T-helper 17 cell (primary cell): ENCODE measurements at places on chromosomes 11 and 22.

DNA sequence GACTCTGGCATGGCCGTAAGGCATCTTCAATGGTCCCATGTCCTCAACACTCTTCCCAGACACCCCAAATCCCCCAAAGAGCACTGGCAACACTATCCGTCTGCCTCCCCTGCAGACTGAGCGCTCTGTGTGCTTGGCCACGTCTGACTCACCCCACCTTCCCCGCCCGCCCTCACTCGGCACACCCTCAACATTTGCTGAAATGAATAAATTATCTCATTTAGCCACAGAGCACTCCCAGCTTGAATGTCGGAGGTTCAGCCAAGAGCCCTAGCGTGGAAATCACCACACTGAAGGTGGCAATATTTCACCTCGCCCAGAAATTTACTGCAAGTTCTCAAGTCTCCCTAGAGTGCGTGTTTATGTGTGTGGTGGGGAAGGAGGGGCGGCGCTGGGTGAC is 46.6 kb upstream of the TCF20 start:
- peaks cover 2% of the 10 kb centered on the region for H3K36me3 ChIP-seq
- no peak overlapping the region for H3K27ac ChIP-seq
- no peak for DNase-seq
- H3K4me1 ChIP-seq, result peaks cover 26% of the 10 kb centered on the region
- H3K4me3 ChIP-seq, result no peak overlapping the region

DNA sequence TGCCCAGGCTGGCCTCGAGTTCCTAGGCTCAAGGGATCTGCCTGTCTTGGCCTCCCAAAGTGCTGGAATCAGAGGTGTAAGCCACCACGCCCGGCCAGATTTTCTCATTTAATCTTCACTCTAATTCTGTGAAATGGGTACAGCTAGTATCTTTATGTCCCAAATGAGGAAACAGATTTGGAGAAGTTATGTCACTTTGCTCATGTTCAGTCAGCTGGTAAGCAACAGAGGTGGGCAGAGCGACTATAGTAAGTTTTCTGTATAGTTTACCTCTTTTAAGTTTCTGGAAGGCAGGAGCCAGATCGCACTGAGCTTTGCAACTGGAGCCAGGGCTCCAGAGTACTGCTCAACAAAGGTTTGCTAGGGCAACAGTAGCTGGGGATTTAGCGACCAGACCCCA is 33.2 kb downstream of the RCOR2 start:
- H3K4me3 ChIP-seq, result no peak overlapping the region
- no peaks in the 10 kb centered on the region for H3K27me3 ChIP-seq
- no peaks in the 10 kb centered on the region for H3K36me3 ChIP-seq
- DNase-seq, result no peak
- H3K4me1 ChIP-seq, result peaks cover 58% of the 10 kb centered on the region
- peak overlapping the region; percentile 61 for H3K27ac ChIP-seq

DNA sequence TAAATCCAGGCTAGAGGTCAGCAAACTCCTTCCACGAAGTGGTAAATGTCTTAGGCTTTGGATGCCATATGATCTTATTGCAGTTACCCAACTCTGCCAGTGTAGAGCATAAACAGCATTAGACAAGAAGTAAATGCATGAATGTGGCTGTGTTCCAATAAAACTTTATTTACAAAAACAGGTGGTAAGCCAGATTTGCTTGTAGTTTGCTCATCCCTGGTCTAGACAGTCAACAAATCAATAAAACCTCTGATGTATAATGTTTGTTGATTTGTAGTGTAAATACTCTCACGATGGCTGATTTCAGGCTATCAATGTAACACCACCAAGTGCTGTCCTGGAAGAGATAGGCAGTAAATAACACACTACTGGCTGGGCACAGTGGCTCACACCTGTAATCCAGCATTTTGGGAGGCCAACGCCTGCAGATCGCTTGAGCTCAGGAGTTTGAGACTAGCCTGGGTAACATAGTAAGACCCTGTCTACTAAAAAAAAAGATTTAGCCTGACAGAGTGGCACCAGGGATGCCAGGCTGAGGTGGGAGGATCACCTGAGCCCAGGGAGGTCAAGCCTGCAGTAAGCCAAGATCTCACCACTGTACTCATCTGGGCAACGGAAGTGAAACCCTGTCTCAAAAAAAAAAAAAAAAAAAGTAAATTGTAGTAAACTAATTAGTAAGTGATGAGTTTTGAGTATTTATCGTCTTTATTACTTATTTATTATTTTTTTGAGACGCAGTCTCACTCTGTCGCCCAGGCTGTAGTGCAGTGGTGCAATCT is 6.9 kb upstream of the CATSPER1 start:
- H3K4me3 ChIP-seq, result no peak overlapping the region
- no peak overlapping the region for H3K27ac ChIP-seq
- H3K27me3 ChIP-seq, result peaks cover 20% of the 10 kb centered on the region
- DNase-seq, result no peak

DNA sequence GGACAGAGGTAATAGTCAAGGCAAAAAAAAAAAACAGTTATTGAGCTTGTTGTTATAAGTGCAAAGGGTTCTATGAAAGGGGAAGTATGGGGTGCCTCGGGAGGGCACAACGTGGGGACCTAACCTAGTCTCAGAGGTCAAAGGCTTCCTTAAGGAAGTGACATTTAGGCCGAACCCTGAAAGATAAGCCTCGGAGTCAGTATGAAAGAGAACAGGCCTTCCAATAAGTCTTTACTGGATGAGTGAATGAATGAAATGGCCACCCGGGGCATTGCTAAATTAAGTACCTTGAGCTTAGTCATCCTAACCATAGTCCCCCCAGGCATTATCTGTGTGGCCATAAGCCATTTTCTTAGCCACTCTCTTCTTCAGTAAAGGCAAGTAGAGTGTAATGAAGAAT is 19.7 kb downstream of the FLI1 start:
- H3K27ac ChIP-seq, result peak overlapping the region; percentile 99
- peaks cover 83% of the 10 kb centered on the region for H3K4me1 ChIP-seq
- no peak for DNase-seq
- H3K36me3 ChIP-seq, result no peaks in the 10 kb centered on the region
- H3K27me3 ChIP-seq, result no peaks in the 10 kb centered on the region

DNA sequence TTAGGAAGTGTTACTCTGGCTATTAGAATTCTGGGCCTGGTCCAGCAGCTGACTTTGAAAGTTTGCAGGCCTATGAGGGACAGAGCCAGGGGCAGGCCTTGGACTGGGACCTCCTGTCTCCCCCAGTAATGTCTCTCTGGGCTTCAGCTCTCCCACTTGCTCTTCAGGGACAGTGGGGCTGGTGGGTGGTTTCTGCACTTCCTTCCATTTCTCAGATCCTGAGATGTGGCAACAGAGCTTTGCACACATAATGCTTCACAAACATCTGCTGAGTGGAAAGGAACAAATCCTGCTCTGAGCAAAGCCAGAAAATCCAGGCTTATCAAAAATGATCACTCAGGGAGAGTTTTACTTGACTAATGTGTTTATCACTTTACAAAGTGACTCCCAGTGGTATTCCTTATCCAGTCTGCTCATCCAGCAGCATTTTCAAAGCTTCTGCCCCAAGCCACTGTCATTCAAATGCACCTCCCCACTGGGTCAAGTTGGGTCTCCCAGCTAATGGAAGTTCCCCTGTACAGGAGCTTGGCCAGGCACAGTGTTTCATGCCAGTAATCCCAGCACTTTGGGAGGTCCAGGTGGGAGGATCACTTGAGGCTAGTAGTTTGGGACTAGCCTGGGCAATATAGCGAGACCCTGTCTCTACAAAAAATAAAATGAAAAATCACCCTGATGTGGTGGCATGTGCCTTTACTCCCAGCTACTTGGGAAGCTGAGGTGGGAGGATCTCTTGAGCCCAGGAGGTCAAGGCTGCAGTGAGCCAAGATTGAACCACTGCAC is 13.5 kb upstream of the OSBP2 start:
- H3K4me3 ChIP-seq, result no peak overlapping the region
- peaks cover 38% of the 10 kb centered on the region for H3K27me3 ChIP-seq
- no peaks in the 10 kb centered on the region for H3K36me3 ChIP-seq
- peaks cover 5% of the 10 kb centered on the region for H3K4me1 ChIP-seq

- no peak overlapping the region for H3K4me3 ChIP-seq
- peaks cover 6% of the 10 kb centered on the region for H3K36me3 ChIP-seq
- no peak for DNase-seq
- no peak overlapping the region for H3K27ac ChIP-seq
Observed at GRCh38 chr22:38966380-38966702, 8.9 kb downstream of the APOBEC3A start.

- H3K27me3 ChIP-seq, result peaks cover 29% of the 10 kb centered on the region
- no peak overlapping the region for H3K27ac ChIP-seq
- H3K4me3 ChIP-seq, result no peak overlapping the region
- H3K4me1 ChIP-seq, result peaks cover 7% of the 10 kb centered on the region
Observed at GRCh38 chr22:46525389-46526243, 11.8 kb downstream of the CELSR1 start.

DNA sequence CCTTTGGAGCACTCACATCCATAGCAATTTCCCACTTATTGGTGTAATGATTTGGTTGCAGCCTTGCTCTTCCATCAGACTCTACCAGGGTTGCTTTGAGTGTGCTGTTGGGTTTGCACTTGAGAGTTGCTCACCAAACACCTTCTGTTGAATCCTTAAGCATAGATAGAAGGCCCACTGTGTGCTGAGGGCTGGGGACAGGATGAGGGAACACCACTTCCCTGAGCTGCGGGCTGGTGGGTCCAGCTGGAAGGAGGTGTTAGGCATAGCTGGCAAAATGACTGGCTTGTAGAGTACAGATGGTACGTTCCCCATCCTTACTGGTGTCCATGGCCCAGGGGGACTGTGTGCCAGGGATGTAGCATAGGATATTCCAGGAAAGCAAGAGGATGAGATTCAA is 3.9 kb downstream of the PRDM11 start:
- H3K36me3 ChIP-seq, result peaks cover 3% of the 10 kb centered on the region
- DNase-seq, result no peak
- peaks cover 45% of the 10 kb centered on the region for H3K4me1 ChIP-seq
- H3K4me3 ChIP-seq, result no peak overlapping the region
- no peaks in the 10 kb centered on the region for H3K27me3 ChIP-seq
- H3K27ac ChIP-seq, result peak overlapping the region; percentile 63

DNA sequence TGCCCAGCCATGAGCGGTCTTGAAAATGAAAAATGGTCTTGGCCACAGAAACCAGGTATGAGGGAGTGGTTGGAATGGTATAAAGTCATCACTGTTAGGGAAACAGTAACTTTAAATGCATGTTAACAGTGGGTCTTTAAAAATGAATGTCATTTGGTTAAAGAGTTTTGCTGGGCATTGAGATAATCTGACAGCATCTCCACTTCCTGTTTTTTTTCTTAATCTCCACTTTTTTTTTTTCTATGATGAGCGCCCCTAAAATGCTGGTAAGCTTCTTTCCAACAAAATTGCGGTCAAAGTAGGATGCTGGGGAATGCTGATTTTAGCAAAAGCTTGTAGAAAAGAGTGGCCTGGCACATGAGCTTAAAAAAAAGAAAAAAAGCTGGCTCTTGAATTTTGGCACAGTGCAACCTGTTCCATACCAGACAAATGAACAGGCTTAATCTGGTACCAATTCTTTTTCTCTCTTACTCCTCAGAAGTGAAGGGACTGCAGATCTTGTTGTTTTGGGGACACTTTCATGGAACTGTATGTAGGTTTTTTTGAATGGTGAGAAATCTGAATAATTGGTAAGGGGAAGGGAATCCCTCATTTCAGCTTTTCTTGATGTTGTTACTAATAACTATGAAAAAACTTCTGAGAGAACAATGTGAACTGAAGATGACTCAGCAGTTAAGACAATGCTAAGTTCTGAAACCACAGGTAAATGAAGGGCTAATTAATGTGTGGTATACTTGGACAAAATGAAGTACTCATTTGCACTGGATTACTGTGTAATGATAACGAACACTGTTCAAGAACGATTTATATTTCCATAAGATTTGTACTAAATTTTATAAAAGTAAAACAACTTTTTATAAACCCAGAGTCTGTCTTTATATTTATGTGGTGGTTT is 3.1 kb upstream of the ARHGEF12 start:
- no peak for DNase-seq
- H3K36me3 ChIP-seq, result no peaks in the 10 kb centered on the region
- H3K27ac ChIP-seq, result no peak overlapping the region
- H3K27me3 ChIP-seq, result peaks cover 25% of the 10 kb centered on the region

DNA sequence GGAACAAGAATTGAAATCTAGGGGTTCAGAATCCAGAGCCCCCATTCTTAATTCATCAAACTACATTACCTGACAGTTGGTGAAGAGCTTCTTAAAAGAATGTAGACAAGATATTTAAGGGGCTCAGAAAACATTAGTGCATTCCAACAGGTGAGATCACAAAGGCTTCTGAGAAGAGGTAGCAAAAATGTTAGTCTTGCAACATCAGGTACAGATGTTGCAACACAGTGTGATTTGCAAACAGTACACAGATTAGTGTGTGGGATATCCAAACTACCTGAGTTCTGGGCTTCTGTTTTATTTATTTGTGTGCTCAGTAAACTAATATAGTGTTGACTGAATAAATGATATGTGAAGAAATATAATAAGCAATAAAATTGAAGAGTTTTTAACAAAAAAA is 11.8 kb downstream of the CASP4 start:
- peaks cover 49% of the 10 kb centered on the region for H3K4me1 ChIP-seq
- H3K4me3 ChIP-seq, result no peak overlapping the region
- H3K27me3 ChIP-seq, result no peaks in the 10 kb centered on the region
- peaks cover 7% of the 10 kb centered on the region for H3K36me3 ChIP-seq
- no peak for DNase-seq

- H3K4me3 ChIP-seq, result no peak overlapping the region
- H3K27ac ChIP-seq, result no peak overlapping the region
- DNase-seq, result no peak
Observed at GRCh38 chr22:46812034-46812605, 49.7 kb downstream of the TBC1D22A start.

DNA sequence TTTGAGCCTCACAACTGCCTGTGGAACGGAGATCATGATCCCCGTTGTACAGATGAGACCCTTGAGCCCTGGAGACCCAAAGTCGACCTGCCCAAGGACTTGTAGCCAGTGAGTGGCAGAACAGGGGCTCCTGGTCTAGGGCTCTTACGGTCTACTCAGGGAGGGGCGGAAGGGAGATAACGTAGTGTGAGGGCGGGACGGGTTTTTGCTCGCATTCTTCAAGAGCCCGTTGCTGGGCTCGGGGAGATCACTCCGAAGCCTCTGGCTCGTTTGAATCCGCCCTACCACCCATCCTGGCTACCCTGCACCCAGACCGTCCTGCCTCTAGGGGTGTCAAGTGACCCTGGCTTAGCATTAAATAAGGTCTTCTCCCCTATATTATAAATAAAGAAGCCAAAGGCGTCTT is 639 bp downstream of the CRY2 start:
- H3K27me3 ChIP-seq, result peaks cover under 1% of the 10 kb centered on the region
- H3K27ac ChIP-seq, result peak overlapping the region; percentile 94
- no peaks in the 10 kb centered on the region for H3K36me3 ChIP-seq
- peak; percentile 13 for DNase-seq
- H3K4me1 ChIP-seq, result peaks cover 40% of the 10 kb centered on the region

DNA sequence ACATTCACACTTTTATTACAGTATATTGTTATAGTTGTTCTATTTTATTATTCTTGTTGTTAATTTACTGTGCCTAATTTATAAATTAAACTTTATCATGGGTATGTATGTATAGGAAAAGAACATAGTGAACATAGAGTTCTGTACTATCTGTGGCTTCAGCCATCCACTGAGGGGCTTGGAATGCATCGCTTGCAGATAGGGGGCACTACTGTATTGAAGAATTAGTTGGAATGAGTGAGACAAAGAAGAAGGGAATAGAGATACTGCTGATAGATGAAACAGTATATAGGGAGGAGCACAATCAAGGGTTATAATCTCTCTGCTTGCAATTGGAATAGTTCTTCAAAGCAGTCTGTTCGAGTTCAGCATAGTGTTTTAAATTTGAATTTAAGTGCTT is 432.2 kb downstream of the RAB38 start:
- H3K27ac ChIP-seq, result no peak overlapping the region
- DNase-seq, result no peak
- no peaks in the 10 kb centered on the region for H3K4me1 ChIP-seq
- H3K36me3 ChIP-seq, result no peaks in the 10 kb centered on the region
- no peak overlapping the region for H3K4me3 ChIP-seq
- H3K27me3 ChIP-seq, result no peaks in the 10 kb centered on the region
